ENCODE measurements at places on chromosomes 4 and X.

DNA sequence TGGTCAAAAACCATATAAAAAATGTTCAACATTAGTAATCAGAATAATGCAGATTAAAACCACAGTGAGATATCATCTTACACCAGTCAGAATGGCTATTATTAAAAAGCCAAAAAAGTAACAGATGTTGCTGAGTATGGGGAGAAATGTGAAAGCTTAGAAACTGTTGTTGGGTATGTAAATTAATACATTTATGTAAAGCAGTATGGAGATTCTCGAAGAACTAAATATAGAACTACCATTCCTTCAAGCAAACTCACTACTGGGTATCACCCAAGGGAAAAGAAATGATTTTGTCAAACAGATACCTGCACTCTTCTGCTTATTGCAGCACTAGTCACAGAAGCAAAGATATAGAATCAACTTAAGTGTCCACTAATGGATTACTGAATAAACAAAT lies 576.4 kb upstream of the EPHA5 start:
- no peak for DNase-seq

- DNase-seq, result peak; percentile 80
These were observed 48.0 kb upstream of the TRIM2 start for GRCh38 chr4:153156263-153156662.

DNA sequence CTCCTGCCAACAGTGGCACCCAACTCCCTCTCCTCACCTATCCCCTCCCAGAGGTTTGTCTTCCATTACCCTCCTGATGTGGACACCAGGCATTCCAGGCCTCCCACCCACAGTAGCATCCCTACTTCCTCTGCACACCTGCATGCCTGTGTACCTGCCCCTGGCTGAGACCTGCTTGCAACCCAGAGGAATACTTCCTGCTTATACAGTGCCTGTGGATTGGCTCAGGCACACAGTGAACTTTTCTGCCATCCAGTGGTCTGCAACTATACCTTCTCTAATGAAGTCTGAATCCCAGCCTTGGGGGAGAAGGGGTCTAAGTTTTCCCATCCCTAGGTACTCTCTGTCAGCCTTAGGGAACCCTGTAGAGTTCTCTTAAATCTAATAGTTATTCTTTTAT lies 169.9 kb downstream of the IQCM start:
- no peak for DNase-seq

- DNase-seq, result peak; percentile 46
These were observed 115.9 kb upstream of the RBPJ start for GRCh38 chr4:26204911-26205370.

GRCh38 chr4:20195071-20195885 lies 56.4 kb upstream of the SLIT2 start:
- DNase-seq, result peak; percentile 16

DNA sequence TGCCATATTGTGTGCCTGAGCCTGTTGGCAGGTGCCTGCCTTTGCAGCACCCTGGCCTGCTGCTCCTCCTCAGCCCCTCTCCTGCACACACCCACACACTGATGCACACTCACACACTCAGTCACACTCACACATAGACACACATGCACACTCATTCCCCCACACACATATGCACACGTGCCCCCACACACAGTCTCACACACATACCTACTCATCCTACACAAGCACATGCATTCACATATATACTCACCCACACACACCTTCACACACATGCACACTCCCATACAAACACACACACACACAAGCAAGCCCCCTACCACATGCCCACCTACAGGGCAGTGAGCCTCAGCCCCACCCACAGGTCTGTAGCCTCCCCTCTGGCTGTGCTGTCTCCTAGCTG lies 245.0 kb downstream of the EVC2 start:
- DNase-seq, result no peak

- DNase-seq, result no peak
These were observed 532 bp downstream of the RPS4X start for GRCh38 chrX:72276478-72276953.

DNA sequence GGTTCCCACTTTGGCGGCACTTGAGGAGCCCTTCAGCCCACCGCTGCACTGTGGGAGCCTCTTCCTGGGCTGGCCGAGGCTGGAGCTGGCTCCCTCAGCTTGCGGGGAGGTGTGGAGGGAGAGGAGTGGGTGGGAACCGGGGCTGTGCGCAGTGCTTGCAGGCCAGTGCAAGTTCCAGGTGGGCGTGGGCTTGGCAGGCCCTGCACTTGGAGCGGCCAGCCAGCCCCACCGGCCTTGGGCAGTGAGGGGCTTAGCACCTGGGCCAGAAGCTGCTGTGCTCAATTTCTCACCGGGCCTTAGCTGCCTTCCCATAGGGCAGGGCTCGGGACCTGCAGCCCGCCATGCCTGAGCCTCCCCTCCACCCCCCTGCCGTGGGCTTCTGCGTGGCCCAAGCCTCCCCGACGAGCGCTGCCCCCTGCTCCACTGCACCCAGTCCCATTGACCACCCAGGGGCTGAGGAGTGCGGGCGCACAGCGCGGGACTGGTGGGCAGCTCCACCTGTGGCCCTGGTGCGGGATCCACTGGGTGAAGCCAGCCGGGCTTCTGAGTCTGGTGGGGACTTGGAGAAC lies 474.3 kb downstream of the MID1IP1 start:
- DNase-seq, result no peak

DNA sequence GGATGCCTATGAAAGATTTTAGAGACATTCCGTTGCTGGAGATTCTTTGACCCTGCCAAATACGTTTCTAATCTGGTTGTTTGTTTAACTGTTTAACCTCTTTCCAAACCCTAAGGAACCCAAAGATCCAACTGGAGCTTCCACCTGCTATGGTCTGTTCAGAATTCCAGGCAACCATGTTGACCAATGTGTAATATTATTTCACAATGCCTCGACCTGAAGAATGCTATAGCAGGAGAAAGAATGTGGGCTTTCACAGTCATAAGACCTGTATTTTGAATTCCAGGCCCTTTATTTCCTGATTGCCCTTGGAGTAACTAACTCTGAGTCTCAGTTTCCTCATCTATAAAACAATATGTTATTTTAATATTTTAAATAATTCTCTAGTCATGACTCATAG lies 90.8 kb downstream of the COL25A1 start:
- no peak for DNase-seq

- DNase-seq, result no peak
These were observed 34.0 kb downstream of the PPP2R3B start for GRCh38 chrX:352582-353314.

- no peak for DNase-seq
These were observed 85.2 kb upstream of the GPR34 start for GRCh38 chrX:41603596-41603995.

DNA sequence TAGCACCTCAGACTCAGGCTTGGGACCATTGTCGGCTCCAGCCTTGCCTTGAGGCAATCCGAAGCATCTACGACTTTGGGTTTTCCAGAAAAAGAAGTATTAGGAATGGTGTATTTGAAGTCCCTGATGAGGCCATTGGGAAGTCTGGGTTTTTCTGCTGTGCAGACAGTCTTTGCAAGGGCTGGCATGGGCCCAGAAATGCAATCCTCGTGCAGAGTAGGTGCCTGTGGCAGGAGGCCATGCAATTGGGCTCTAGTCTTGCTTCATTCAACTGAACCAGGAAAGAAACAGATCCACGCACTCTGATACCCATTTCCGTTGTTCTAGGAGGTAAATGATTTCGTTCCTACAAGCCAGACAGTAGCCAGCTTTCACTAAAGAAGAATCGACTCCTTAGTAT lies 12.4 kb downstream of the ZFP92 start:
- DNase-seq, result no peak

DNA sequence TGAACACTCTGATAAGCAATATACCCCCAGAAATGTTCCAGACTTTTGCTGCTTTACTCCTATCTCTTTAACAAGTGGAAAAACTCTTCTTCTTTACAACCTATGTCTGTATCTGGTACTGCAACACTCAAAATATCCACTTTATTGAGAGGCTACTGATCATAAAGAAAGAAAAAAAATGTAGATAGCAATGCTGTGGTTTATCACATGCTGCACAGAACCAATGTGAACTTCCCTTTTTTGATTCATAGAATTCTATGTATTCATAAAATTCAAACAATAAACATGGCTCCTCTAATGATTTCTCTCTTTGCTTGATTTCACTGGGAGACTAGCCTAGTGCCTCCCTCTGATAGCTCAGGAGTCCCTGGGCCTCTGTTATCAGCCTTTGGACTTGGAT lies 223.5 kb downstream of the ZNF674 start:
- DNase-seq, result peak; percentile 4

DNA sequence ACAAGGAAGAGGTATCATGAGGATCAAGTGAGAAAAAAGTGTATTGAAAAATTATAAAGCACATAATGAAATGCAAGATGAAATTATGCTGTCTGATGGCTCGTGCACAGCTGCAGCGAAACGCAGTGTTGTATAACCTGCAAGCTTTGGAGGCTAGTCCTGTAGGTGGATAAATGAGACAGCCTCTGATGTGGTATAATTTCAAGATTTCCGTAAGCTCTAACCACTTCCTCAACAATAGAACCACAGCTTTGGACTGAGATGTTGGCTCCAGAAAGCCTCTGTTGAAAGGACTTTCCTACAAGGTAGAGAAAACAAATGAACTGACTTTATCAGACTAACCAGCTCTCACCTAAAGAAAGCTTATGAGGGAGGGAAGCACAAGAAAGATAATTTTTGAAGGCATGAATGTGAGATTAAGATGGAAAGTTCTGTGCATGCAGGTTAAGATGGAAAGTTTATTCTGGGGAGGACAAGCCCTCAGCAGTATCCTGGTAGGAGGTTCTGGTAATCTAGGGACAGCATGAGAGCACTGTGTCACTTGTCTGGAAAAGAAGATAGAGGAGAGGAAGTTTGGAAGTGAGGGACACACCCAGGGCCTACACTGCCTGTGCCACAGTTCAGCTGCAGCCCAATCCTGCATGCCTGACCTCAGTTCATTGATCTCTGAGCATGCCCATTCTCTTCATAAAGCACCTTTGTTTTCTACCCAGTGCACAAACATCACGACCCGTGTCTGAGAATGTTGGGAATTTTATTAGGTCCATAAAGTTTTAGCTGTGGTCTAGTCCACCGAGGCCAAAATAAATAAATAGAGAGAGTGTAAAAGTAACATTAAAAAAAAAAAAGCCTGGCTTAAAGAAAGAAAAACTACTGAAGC lies 161.5 kb upstream of the SFRP2 start:
- peak; percentile 4 for DNase-seq

DNA sequence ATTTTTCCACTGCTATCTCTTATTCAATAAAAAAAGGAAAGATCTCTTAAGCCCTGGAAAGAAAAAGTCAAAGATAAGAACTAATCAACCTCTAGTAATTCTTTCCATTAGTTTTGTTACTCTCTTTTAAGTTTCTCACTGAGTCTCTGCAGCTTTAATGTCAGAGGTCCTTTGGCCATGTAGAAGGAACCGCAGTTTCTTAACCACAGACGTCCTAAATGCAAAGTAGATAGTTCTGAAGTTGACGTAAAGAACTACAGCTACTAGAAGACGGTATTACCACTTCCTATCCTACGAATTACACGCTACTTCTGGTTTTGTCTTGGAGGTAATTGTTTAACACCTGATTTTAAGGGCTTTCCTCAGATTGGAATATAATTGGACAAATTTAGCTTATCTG lies 325.9 kb downstream of the ANKRD50 start:
- peak; percentile 2 for DNase-seq

DNA sequence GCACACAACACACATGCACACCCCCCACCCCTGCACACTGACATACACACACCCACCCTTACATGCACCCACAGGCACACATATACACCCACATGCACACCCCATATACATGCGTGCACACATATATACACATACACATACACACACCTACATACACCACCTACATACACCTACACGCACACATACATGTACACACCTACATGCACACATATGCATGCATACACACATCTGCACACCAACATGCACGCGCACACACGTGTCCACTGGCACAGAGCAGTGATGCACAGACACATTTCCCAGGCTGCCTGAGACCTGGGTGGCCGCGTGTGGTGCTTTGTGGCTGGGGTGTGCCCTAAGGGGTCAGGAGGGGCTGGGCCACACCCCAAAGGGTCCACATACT lies 31.7 kb downstream of the FGFRL1 start:
- no peak for DNase-seq

DNA sequence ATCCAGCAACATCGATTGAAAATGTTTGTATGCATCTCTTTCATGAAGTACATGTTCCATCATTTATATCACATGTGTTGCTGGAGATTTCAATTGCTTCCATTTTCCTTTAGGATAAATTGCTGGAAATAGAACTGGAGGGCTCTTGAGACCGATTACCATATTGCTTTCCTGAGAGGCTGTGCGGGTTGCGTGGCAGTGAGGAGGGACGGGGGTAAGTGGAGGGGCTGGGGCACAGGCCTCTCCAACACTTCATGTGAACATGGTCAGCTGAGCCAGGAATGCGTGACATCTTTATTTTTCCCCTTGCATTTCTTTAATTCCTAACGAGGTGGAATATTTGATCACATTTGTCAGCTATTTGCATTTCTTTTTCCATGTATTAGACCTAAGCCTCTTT lies 144.6 kb downstream of the TBL1X start:
- no peak for DNase-seq

GRCh38 chrX:118989886-118990285 lies 15.5 kb downstream of the LONRF3 start:
- DNase-seq, result no peak

- no peak for DNase-seq
These were observed 560.9 kb upstream of the AGA start for GRCh38 chr4:178003098-178003657.

- DNase-seq, result peak; percentile 71
These were observed 26.5 kb upstream of the XIAP start for GRCh38 chrX:123833387-123833786.

GRCh38 chr4:66506985-66507384 lies 836.7 kb upstream of the EPHA5 start:
- no peak for DNase-seq

- DNase-seq, result no peak
These were observed 318.3 kb downstream of the SPIN4 start for GRCh38 chrX:63032811-63033210.

GRCh38 chr4:75007891-75008290 lies 75.0 kb downstream of the PARM1 start:
- no peak for DNase-seq

- peak; percentile 97 for DNase-seq
These were observed at the start of gene CYTL1 for GRCh38 chr4:5019274-5019673. Gene CYTL1, minus strand, starts transcription at chr4:5019458. Its CDS starts 13 bp downstream, at chr4:5019445.

DNA sequence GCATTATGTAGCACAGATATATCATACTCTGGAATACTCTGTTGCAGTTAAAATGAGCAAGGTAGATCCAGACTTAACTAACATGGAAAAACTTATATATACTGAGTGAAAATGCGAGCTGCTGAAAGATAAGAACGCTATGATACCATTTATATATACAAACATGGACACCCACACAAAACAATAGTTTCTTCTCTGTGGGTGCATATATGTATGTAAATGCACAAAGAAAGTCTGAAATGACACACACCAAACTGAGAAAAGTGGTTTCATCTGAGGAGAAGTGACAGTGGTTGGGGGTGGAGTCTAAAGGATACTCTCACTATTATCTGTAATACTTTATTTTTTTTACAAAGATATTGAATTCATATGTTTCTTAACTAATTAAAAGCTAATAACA lies 12.2 kb upstream of the FGF2 start:
- DNase-seq, result no peak

DNA sequence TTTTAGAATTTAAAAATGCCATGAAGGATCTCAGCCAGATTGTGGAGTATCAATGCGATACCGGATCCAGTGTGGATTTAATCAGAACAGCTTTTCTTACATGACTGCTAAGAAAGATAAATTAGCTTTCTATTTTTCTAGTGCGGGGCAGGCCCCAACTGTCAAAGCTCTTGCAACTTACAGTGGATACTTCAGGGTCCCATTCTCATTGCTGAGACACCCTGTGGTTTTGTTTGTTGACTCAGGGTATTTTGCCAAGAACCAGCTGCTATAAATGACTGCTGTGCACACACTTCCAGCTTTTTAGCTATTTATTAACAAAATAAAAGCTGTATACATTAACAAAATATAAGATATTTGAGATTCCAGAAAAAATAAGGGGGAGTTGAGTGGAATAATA lies 166.4 kb downstream of the DCLK2 start:
- DNase-seq, result no peak
